Foreskin keratinocyte (primary cell): ENCODE measurements at places on chromosomes 16 and 17.

GRCh38 chr17:74028354-74029116 is 174.9 kb upstream of the RPL38 start:
- DNase-seq = no peak

DNA sequence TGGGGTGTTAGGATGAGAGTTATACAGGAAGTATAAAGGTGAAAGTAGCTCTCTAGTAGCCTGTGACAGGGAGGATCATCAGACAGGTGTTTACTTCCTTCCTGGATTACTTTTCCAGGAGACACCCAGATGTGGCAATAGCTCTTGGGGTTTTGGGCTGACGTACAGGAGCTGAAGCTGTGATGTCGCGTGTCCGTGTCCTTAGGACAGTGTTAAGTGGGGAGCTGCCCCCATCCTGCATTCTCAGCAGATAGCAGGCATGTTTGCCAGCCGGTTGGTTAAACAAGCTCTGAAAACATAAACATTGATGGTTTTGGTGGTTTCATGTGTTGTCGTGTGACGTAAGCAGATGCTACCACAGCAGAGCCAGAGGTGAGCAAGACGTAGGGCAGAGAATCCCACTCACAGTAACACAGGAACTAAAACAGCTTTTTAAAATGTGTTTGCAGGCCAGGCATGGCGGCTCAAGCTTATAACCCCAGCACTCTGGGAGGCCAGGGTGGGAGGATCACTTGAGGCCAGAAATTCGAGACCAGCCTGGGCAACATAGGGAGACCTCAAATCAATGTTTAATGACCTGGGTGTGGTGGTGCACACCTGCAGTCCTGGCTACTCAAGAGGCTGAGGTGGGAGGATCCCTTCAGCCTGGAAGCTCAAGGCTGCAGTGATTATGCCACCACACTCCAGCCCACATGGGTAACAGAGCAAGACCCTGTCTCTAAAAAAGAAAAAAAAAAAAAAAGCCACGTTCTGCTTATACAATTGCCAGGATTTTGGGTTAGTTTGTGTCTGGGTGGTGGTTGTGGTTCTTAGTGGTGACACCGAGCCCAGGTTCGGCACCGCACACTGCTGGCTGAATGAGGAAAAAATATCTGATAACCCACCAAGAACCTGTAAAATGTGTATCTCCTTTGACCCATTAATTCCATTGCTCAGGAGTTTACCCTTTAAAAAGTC is 18.2 kb upstream of the IL17C start:
- DNase-seq = no peak

GRCh38 chr16:5065326-5065725 is 430 bp downstream of the C16orf89 start:
- DNase-seq = no peak

DNA sequence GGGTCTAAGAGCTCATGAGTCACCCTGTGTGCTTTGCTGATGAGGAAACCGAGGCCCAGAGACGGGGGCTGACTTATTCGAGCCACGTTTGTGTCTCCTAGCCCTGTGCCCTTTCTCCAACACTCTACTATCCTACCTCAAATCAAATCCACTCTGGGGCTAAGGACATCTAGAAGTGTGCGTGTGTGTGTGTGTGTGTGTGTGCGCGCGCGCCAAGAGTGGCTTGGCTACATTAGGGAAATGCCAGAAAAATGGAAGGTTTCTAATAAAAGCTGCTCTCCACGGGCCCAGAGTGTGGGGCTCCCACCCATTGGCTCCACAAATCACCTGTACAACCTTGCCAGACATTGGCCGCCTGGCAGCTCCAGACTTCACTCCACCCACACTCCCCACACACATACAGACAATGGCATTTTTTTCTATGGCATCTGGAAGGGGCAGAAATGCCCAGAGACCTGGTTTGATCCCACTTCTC is 30.3 kb upstream of the PHOSPHO1 start:
- peak; percentile 44 for DNase-seq

DNA sequence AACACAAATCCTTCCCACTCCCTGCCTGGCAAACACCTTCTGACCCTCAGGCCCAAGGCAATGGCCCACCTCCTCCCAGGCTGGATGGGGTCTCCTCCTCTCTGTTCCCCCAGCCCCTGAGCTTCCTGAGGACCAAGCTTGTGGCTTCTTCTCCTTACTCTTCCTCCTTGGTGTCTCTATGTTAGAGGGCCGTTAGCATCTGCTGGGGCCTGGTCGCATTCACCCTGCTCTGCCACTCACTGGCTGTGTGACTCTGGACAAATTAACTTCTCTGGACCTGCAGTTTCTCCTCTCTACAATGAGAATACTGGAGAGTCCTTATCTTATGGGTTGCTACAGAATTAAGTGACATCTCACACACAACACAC is 725 bp upstream of the MT2A start:
- DNase-seq = no peak

GRCh38 chr16:51888016-51888415 is 658.9 kb downstream of the TOX3 start:
- peak; percentile 87 for DNase-seq

DNA sequence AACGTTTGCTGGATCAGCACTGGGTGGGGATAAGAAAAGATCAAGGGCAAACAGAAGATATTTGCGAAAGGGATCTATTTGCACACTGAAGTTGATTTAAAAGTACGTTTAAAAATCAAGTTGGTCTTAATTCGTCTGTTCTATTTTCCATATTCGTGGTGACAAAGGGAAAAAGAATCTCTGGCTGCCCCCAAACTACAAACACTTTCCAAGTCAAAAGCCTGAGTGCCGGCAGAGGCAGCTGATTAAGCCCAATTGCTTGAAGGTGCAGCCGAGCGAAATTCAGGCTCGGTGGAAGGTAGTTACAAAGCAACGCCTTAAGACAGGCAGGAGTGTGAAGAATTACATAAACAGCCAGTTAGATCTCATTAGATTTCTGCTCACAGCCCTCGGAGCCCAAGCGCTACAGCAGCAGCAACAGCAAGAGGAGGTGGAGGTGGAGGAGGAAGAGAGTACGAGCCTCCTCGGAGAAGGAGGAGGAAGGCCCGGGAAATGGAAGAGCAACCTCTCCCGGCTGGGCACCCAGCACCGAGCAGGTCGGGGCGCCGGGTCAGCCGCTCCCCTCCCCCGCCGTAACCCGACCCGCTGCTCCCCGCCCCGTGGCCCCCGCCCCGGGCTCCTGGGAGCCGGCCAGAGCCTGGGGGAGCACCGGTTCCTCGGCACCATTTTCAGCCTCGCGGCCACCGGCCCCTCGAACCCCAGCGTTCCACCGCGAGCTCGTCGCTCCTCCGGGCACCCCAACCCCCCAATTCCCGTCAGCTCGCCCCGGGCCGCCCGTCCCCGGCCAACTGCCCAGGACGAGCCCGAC is 890 bp downstream of the TOB1 start:
- DNase-seq = no peak

- no peak for DNase-seq
Observed at GRCh38 chr16:80198311-80199299, 342.2 kb upstream of the DYNLRB2 start.

GRCh38 chr16:67445441-67445912 is 14.6 kb downstream of the HSD11B2 start:
- DNase-seq = no peak

GRCh38 chr17:77427391-77427991 is 286.7 kb downstream of the SEC14L1 start:
- DNase-seq = peak; percentile 63

- DNase-seq = peak; percentile 81
Observed at GRCh38 chr16:75376475-75377161, 56.7 kb downstream of the CFDP1 start.

GRCh38 chr17:39156491-39156890 is 5.1 kb upstream of the PLXDC1 start:
- DNase-seq = no peak

- no peak for DNase-seq
Observed at GRCh38 chr17:8797621-8798175, 1.5 kb downstream of the MFSD6L start.

GRCh38 chr16:69845181-69845580 is 83.0 kb downstream of the WWP2 start:
- no peak for DNase-seq

- DNase-seq = no peak
Observed at GRCh38 chr17:8371786-8372185, 4.7 kb downstream of the KRABD2 start.

GRCh38 chr17:76982408-76983074 is 114.3 kb downstream of the MGAT5B start:
- no peak for DNase-seq

- no peak for DNase-seq
Observed at GRCh38 chr17:66371561-66371960, 69.1 kb downstream of the PRKCA start.

DNA sequence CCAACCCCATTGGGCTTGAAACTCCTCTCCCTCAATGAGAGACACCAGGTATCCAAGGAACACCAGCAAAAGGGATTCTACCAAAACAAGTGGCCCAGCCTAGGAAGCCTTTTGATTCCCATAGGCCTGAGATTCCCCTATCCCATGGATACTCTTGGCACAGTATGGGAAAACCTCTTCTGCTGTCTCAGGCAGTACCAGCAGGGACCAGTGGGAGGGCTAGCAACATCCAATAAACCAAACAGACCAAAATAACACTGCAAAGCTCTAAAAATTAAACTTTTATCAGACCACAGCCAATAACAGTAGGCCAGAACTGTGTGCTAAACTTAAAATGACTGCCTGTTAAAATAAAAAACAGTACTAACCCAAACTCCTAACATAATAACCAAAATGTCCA is 153.9 kb upstream of the CES5A start:
- no peak for DNase-seq

DNA sequence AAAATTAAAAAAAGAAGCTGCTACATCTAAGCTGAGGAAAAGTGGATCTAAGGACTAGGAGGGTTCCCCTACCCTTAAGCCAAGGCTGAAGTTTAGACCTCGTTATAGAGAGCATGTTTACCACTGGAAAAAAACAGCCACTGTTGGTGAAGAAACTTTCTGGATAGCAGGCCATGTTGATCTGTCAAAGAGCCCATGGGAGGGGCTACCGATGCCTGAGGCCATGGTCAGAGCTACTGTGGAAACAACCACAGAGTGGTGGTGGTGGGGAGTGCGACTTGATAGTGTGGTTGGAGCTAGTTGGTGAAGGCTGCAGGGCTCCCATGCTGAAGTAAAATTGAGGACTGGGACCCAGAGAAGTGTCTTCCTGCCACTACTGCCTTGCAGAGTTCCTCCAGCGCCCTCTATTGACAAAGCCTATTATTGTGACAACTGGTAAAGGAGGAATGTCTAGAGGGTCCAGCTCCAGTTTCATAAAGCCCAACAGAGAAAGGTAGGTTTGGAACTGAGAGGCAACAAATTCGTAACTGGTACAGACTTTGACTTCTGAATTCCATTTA is 12.7 kb upstream of the FAM20A start:
- DNase-seq = no peak

DNA sequence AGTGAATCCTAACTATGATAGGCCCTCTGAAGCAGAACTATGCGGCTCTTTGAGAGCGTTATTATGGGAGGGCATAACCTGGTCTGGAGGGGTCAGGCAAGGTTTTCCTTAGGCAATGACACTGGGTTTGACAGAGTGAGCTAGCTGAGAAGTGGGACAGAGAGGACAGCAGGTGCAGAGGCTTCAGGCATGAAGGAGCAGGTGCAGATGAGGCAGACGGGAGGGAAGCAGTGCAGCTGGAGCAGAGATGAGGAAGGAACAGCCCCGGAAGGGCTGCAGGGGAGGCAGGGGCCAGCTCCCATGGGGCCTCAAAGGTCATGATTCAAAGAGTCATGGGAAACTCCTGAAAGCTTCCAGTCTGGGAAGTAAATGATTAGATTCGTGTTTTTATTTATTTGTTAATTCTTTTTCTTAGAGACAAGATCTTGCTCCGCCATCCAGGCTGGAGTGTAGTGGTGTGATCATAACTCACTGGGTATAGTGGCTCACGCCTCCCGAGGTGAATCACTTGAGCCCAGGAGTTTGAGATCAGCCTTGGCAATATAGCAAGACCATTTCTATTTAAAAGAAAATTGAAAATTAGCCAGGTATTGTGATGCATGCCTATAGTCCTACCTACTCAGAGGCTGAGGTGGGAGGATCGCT is 5.4 kb downstream of the MARCHF10 start:
- DNase-seq = no peak

GRCh38 chr17:78897664-78898047 is 5.3 kb downstream of the CEP295NL start:
- DNase-seq = no peak

DNA sequence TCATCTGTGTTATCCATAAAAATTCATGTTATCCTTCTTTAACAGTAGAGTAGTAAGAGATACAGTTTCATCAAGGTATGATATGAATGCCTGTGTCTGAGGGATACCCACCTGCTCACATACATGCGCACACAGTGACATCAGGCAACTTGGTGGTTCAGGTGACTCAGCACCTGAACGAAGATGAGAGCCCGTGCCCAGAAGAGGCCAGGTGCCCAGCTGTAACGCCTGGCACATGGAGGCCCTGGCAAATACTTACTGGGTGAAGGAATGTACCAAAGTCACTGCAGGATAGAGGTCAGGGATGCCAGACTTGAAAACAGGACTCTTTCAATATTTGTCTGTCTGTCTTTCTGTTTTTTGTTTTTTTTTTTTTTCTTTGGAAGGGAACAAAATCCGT is 72.6 kb upstream of the LGALS9 start:
- DNase-seq = no peak

GRCh38 chr17:18182110-18182977 is 1.3 kb upstream of the ALKBH5 start:
- no peak for DNase-seq

GRCh38 chr16:74568961-74569631 is 37.8 kb downstream of the GLG1 start:
- DNase-seq = no peak

DNA sequence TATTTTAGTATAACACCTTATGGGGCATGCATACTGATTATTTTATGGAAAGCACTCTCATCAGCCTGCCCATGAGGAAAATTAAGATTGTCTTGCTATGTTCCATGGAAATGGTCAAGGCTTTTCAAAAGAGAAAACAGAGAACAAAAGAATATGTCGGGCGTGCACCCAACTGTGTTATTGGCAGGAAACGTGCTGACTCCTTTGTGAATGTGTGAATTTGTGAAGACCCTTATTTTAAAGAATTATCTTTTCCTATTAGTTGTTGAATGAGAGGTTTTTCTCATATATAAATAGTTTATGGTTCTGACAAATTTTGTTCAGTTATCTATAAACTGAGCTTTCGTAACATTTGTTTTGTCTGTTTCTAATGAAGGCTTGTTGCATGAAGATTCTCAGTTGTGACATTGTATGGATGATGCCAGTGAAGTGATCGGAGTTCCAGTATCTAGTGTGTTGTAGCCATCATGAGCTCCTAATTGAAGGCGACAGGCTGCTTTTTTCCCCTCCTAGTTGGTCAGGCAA is 180.0 kb downstream of the BCAS3 start:
- DNase-seq = no peak

DNA sequence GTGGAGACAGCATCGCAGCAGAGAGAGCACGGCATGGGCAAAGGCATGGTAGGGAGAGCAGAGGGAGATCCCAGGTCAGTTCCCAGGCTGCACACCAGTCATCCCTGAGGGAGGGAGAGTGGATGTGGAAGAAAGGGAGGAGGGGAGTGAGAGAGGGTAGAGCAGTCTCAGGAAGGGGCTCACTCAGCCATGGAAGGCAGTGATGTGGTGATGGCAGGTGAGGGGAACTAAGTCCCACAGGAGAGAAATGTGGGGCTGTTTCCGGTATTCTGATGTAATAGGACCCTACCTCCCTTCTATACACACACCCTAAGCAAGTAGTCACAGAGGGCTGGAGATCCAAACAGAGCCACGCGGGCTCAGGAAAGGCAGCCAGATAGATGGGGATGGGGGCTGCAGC is 500.3 kb upstream of the CDH11 start:
- no peak for DNase-seq

- DNase-seq = no peak
Observed at GRCh38 chr16:83899272-83899897, 470 bp downstream of the MLYCD start.
